ENCODE measurements at places on chromosomes 12 and 14. TPM values are rescaled to one million over a fixed set of nuclear protein-coding genes. Genes with fewer than 3 reads are reported as not detected.

Gene TCL1B
- not detected for total RNA-seq

Gene EID3
- 1.3 TPM for total RNA-seq

Gene ARMH4
- total RNA-seq: 1.4 TPM

Gene FSCB
- total RNA-seq: not detected

Gene RD3L
- not detected for total RNA-seq

- no peak for DNase-seq
Observed at GRCh38 chr12:123834845-123835244, 72.7 kb downstream of the DNAH10 start.

DNA sequence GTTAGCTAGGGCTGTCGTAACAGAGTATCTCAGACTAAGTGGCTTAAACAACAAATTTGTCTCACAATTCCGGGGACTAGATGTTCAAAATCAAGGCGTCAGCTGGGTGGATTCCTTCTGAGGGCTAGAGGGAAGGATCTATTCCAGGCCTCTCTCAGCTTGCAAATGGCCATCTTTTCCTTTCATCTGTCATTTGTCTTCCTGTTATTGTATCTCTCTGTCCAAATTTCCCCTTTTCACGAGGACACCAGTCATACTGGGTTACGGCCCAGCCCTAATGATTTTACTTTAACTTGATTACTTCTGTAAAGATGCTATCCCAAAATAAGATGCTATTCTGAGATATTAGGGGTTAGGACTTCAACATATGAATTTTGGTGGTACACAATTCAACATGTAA lies 119.0 kb upstream of the CPSF6 start:
- DNase-seq: no peak

DNA sequence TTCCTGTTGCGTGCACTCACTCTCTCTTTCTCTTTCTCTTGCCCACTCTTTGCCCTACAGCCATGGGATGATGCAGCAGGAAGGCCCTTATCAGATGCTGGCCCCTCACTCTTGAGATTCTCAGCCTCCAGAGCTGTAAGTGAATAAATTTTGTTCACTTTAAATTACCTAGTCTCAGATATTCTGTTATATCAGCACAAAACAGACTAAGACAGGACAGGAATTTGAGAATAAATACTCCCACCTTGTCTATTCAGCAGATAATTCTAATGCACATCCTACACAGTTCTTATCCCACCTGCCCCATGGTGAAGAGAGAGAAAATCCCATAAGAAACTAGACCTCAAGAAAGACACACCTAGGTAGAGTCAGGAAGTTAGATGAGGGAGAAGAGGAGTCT lies 25.8 kb upstream of the G2E3 start:
- DNase-seq: no peak

DNA sequence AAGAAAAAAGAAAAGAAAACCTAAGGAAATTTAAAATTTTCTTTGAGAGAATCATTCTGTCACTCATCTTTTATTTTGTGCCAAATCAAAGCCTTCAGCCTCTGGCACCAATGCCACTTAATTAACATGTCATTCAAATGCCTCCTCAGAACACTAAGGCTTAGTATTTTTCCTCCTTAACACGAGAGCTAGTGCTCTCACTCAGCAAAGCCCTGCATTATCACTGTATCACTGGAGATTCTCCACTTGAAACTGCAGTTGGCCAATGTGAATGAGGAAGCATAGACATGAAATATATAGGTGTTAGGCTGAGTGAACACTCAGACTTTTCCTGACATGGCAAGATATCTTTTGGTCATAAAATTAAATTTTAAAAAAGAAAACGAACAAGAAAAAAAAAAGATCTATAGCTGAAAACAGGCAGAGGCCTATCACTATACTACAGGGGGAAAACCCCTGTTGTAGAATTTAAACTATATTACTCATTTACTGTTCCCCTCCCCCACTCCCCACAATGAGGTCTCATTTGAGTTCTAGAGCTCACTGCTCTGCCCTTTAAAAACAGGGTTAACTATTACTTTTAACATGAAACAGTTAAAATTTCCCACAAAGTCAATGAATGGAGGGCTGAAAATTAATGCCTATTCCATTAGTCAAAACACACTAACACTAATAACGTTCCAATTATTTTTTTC lies 5.1 kb downstream of the MBIP start:
- DNase-seq: no peak

DNA sequence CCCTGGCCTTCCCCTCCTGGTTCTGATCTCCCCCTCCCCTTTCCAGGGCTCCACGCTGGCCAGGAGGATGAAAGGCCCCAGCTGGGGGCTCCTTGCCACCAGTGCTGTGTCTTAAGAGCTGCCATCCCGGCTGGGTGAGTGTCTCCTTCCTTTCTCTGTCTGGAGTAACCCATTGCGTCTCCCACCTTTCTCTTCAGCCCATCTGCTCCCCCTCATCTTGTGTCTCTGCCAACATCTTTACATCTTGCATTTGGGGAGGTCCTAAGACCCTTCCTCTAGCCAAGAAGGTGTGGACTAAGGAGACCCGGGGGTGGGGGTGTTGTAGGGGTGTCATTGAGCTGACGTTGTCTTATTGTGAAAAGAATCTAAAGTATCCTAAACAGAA lies 505 bp downstream of the BCL2L2 start:
- DNase-seq: no peak

Gene ERBB3
- total RNA-seq: 51.0 TPM

Gene NUAK1
- 6.5 TPM for total RNA-seq

Gene TSPAN19
- not detected for total RNA-seq

DNA sequence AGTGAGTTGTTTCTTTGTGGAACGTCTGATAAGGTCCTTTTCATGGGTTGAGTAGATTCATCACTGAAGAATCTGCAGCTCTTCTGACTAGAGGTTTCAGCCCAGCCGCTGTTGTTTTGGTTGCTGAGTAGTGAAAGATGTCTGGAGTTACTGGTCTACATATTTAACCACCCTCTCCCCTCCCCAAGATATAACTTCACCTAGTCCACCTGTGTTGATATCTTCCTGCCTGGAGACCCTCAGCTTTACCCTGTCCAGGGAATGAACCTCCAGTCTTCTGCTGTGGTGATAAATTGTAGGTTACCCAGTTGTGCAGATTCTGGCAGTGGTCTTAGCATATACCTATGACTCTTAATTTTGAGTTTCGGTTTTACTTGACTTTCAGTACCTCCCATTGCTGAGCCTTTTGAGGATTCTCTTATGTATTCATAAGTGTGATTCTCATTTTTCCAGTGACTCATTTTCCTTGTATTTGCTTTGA lies 62.9 kb downstream of the CCDC91 start:
- DNase-seq: no peak

DNA sequence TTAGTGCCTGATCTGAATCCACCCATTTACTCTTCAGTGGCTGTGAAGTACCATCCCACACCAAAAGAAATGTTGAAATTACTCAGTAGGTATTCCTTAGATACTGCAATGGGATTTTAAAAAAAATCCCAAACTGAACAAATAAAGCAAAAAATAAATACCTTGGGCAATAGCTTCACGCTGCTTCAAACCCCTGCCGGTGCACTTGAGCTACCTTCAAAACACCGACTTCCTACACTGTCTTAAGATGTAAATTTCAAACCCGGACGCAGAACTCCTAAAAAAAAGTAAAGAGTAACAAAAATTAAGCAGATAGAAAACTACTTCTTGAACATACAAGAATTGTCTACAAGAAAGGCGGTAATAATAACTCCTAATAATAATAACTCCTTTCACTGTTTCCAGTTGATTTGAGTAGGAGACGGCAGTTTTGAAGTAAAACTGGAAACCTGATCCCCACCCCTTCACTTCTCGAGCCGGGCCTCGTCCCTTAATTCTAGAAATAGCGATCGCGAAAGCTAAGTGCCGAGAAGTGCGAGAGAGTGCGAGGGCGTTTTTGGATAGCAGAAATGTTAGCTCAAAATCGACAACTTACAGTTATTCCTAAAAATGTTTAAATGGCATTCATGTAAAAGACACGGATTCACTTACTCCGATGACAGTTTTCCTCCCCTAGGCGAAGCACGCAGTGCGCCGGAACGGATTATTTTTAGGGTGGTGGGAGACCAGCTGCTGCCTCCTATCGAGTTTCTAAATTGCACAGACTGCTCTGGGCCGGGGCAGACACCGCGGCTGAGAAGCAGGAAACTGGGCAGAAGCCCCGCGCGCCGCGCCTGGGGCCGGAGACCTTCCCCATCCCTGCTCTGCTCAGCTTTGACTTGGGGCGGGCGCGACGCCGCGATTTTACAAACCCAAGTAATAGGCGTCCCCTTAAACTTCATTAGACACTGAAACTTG lies at the start of gene ABCC9:
Gene ABCC9, minus strand, starts transcription at position 878 of the 957 bp plus-strand sequence. CDS start 4,752 bp downstream, outside the sequence.
- peak; percentile 75 for DNase-seq

Data from pancreas (tissue), 10 donors.